ENCODE measurements at places on chromosomes 3 and 15.

GRCh38 chr15:77630956-77631744, 1.6 kb downstream of the LINGO1 start:
- DNase-seq, result no peak

- no peak for DNase-seq
Observed at GRCh38 chr15:70783610-70784022, 20.3 kb upstream of the UACA start.

DNA sequence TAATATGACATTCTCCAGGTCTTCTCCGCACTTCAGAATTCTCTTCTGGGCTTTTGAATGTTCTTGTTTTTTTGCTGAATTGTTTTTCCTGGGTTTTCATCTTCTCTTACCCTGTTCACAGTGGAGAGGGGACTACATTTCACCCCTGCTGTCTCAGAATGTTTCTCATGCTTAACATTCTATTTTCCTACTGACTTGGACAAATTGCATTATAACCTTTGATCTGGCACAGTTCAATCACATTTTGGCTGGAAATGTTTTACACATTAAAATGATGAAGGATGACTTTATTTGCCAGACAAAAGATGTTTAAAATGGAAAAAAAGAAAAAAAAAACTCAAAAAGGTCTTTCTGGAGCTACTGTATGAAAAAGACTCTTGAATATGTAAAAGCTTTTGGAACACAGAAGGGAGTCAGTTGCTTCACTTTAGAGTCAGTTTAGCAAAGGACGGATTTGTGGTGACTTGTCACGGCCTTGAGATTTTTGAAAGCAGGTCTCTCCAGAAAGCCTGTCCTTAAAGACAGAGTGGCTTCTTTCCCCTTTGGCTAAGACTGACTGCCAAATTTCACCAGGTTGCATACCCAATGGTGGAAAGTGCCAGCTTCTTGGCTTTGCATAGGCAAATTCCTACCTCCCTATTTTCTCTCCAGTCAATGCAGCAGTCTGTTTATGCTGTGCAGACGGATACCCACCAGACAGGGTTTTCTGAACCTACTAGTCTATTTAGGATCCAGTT, 401.0 kb upstream of the TBL1XR1 start:
- no peak for DNase-seq

DNA sequence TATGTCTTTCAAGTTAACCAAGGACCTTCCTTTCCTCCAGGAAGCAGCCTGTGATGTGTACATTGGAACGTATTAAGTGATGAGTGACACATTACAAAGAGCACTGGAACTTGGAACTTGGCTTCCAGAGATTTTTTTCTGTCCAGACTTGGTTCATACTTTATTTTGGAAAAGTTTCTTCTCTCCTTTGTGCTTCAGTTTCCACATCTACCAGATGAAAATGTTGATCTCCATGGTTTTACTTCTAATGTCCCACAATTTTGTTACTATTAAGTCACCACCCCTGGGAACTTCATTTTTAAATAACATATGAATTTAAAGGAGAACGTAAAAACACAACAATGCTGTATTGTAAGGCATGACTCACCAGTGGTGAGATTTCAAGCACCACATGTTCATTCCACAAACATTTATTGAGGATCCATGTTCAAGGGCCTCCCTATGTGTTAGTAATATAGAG, 290.7 kb upstream of the LMCD1 start:
- DNase-seq, result no peak

DNA sequence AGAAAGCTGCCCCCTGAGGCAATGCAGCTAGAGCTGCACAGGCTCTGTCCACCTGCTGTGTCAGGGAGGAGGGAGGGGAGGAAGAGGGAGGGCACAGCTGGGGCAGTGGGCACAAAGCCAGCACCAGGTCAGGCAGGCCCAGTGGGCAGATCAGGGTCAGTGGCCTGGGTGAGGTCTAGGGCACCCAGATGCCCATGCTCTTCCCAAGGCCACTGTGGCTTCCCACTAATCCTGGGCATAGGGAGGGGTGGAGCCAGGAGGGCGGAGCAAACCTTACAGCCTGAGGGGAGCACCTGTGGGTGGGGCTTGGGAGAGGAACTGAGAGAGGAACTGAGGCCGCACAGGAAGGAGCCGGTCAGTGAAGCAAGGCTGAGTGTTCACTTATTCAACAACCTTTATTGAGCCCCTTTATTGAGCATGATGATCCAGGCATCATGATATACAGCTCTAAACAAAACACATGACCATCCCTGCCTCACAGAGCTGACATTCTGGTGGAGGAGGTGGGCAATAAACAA, 55.0 kb downstream of the RHCG start:
- no peak for DNase-seq

GRCh38 chr3:113271189-113271588, 59.8 kb downstream of the BOC start:
- no peak for DNase-seq

GRCh38 chr3:97957617-97958311, 14.5 kb downstream of the RIOX2 start:
- DNase-seq, result no peak

Measured in stimulated activated CD4-positive, alpha-beta T cell treated with anti-CD3 and anti-CD28 coated beads, Interleukin-12 subunit alpha, Interleukin-12 subunit beta, amount 100 ng/mL, for 4 hours (primary cell).